Neuronal stem cell (in vitro differentiated cells): ENCODE measurements at places on chromosomes 1 and 21.

DNA sequence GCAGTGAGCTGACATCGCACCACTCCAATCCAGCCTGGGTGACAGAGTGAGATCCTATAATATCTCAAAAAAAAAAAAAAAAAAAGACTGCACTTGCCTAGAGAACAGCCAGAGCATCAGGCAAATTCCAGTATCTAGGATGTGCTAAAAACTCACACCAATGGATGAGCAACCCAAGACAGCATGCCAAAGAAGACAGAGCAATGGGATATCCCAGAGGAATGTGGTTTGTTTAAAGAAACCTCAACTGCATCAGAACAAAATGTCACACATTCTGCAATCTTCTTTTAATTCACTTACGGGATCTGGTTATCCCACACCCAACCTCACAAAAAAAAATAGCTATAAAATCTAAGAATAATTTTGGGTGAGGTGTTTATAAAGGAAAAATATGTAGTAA lies 7.3 kb downstream of the KCNH1 start:
- no peak overlapping the region for H3K27ac ChIP-seq
- H3K36me3 ChIP-seq, result no peaks in the 10 kb centered on the region
- DNase-seq, result no peak
- no peaks in the 10 kb centered on the region for H3K27me3 ChIP-seq
- H3K4me3 ChIP-seq, result no peak overlapping the region

GRCh38 chr1:45364294-45364693 lies 24.1 kb upstream of the MUTYH start:
- H3K36me3 ChIP-seq, result no peaks in the 10 kb centered on the region
- no peaks in the 10 kb centered on the region for H3K27me3 ChIP-seq
- H3K4me3 ChIP-seq, result no peak overlapping the region
- no peak for DNase-seq
- no peaks in the 10 kb centered on the region for H3K4me1 ChIP-seq
- no peak overlapping the region for H3K27ac ChIP-seq

- no peaks in the 10 kb centered on the region for H3K27me3 ChIP-seq
- DNase-seq, result no peak
- H3K4me3 ChIP-seq, result no peak overlapping the region
- H3K27ac ChIP-seq, result no peak overlapping the region
- peaks cover 2% of the 10 kb centered on the region for H3K4me1 ChIP-seq
These were observed 39.8 kb upstream of the LRP8 start for GRCh38 chr1:53367503-53368313.

GRCh38 chr1:245173446-245174211 lies 18.8 kb downstream of the KIF26B start:
- no peaks in the 10 kb centered on the region for H3K27me3 ChIP-seq
- DNase-seq, result no peak
- no peaks in the 10 kb centered on the region for H3K4me1 ChIP-seq
- no peak overlapping the region for H3K27ac ChIP-seq
- no peak overlapping the region for H3K4me3 ChIP-seq

- no peak for DNase-seq
- peaks cover 5% of the 10 kb centered on the region for H3K4me1 ChIP-seq
- no peak overlapping the region for H3K27ac ChIP-seq
- H3K27me3 ChIP-seq, result no peaks in the 10 kb centered on the region
- H3K4me3 ChIP-seq, result no peak overlapping the region
- peaks cover 4% of the 10 kb centered on the region for H3K36me3 ChIP-seq
These were observed 105.4 kb downstream of the PTPN14 start for GRCh38 chr1:214445831-214446614.
